Amniotic epithelial cell (primary cell): ENCODE measurements at places on chromosomes 2 and 18.
A peak's percentile ranks its signal among the peaks of the same experiment; 100 is the strongest.

DNA sequence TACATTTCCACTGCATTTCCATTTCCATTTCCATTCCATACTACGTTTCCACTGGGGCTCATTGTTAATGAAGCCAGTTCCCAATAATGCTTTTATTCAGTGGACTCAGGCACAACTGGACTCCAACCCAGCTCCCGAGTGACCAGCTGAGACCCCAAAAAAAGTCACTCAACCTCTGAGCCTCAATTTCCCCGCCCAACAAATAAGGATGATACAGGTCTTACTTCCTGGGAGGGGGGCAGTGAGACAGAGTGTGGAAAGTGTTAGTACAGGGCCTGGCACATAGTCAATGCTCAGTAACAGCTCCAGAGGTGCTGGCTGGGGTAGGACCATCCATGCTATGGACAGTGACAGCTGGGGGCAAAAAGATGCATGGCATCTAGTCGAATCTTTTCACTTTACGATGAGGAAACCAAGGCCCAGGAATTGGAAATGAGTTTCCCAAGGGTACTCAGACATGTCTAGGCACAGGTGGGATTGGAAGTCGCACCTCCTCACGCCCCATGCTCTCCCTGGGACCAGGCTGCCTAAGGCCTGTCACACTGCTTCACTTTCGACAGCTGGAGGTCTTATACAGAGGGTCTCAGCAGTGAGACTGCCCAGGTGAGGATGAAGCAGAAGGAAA lies 226.5 kb downstream of the ANAPC1 start:
- DNase-seq = no peak

DNA sequence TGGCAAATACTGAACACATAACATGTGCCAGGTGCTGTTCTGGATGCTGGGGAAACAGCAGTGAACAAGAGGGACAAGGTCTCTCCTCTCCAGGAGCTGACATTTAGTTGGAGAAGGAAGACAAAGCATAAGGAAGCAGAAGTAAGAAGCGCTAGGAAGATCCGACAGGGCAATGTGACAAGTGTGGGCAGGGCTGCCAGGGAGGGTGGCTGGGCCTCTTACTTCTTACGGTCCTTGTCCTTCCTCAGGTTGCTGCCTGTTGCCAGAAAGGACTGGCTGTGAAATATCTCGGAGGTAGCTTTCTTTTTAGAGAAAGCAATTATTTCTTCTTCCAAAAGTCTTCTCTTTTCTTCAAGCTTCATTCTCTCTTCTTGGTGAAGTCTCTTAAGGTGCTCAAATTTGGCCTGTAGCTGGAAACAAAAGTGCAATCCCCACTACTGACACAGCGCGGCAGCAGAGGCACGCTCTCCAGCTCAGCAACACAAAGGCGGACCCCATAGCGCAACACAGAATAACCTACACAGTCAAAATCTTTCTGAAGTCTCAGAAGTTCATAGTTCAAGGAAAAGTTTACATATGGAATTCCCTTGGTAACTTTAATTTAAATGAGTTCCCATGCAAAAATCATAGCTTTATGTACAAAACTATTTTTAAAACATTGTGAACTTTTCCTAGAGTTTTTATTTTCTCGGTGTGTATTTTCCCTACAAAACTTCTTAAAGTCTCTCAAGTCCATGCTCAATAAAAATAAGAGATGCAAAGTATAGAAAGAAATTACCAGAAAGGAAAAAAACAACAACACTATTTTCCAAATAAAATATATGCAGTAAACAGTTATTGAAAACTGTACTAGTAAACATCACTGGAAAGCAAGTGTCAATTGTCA lies 67.7 kb downstream of the SEPTIN10 start:
- peak; percentile 40 for DNase-seq

GRCh38 chr18:31577195-31577594 lies 14.5 kb upstream of the TTR start:
- DNase-seq = no peak

DNA sequence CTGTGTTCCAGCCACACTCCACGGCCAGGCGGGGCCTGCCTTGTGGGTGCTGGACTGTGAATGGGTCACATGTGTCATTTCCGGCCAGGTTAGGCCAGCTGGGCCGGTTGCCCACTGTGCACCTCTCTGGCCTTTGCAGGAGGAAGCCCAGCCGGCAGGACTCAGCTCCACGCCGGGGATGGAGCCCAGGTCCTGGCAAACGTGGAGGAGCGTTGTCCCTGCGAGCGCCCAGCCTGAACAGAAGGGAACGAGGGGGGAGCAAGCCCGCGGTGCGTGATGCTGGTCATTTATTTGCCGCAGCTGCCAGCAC lies 152.9 kb downstream of the PXDN start:
- no peak for DNase-seq

- peak; percentile 93 for DNase-seq
Measured at GRCh38 chr2:215435870-215436704, at the start of gene FN1. FN1 (minus strand) TSS chr2:215436068; CDS start chr2:215435802, 266 bp downstream.

DNA sequence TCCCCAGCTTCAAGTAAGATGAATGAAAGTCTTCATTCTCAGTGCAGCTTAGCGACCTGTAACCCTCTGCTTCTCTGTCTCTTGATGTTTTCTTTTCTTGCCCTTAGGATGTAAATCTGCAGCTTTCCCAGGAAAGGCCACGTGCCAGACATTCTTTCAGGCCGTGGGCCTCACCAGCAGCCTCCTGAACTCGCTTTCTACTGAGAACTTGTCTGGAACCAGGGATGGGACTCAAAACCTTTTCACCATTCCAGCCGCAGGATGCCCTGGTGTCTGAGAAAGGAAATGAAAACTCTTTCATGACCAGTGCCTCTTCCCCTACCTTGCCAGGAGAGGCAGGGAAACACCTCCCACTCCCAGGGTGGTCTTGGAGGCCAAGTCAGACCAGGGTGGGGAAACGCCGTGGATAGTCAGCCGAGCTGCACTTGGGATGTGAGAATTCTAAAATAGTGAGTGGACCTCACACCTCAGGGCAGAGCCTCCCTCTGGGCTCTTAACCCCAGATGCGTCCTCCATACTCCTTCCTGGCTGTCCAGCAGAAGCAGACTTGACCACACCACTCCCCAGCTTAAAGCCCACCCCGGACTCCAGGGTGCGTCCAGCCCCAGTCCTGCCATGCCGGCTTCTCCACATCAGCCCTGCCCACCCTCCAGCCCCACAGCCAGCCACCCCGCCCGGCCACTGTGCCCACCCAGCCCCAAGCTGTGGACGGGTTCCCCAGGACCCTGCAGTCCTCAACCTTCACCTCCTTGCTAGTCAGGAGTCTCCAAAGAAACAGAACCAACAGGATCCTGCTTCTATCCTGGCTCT lies 115.5 kb downstream of the TWIST2 start:
- DNase-seq = peak; percentile 46

DNA sequence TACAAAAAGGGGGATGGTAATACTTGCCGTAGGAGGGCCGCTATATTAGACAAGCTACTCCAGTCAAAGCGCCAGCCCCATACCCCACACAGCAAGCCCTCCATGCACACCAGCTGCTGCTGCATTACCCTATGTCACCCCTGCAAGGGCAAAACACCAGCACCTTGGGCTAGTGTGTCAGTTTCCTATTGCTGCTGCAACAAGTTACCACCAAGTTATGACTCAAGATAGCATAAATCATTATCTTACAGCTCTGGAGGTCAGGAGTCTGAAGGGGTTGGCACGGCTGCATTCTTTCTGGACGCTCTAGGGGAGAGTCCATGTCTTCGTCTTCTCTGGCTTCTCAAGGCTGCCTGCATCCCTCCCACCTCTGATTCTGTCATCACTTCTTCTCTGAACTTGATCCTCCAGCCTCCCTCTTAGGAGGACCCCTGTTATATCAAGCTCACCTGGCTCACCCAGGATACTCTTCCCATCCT lies 88.6 kb upstream of the ACAA2 start:
- peak; percentile 69 for DNase-seq

- DNase-seq = peak; percentile 29
Measured at GRCh38 chr18:13036622-13037320, 45.6 kb downstream of the CEP192 start.

- DNase-seq = peak; percentile 29
Measured at GRCh38 chr2:110804915-110805314, 72.5 kb downstream of the ACOXL start.

DNA sequence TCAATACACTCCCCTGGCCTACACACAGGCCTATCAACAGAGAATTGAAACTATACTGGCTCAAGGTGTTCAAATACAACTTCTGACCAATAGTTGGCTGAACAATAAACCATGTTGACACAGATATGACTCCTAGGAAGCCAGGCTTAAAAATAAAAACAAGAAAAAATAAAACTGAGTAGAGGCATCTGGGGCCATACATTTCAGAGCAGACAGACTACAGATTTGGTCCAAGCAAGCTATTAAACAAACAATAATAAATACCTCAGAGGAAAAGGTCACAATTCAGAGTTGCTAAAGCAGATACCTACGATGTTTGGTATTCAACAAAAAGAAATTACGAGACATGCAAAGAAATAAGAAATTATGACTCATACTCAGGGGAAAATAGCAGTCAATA lies 132.8 kb upstream of the ACVR2A start:
- DNase-seq = no peak

DNA sequence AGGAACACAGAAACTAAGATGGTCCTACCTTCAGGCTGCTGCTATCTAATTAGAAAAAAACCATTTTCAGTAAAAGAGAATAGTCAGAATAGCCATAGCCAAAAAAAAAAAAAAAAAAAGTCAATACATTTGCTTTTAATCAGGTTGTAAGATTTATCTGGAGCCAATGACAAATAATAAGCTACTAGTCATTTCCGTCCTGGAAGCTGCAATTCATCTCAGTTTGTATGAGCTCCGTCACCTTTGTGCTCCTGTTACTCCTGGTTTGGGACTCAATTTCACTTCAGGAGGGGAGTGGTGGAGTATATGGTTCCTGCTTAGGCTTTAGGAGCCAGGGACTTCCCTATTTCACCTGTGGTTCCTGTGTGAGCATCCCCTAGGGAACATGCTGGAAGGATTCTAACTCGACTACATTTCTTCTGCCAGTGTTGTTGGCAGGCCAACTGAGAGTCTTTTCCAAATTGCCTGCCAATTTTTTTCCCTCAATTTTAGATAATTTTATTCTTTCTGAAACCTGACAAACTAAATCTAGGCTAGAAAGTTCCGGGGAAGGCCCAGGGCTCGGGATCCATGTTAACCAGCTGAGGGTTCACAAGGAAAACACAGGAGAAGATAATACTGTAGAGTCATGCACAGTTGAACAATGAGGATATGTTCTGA lies 481.8 kb downstream of the DLGAP1 start:
- no peak for DNase-seq

DNA sequence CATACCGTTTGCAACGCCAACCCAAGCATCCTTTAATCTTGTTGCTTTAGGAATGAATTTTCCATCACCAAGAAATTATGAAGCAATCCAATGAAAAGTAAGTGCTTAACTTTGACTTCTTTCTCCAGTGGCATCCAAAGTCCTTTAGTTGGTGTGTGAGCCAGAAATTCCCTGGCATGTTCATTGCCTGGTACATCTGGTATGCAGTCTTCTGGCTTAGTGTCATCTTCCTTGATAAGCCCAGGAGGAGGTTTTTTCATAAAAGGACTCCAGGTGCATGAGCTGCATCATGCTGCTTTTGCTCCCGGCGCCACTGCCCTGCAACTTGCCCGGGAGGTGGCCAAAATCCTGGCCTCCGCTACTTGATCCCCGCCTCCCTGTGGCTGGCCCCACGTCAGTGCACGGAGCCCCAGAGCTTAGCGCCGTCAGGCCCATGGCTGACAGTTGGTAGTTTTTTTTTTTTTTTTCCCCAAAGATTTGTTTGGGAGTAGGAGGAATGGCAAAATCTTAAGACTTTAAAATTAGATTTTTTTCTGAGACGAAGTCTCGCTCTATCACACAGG lies 58.7 kb downstream of the PUM2 start:
- DNase-seq = no peak

- no peak for DNase-seq
Measured at GRCh38 chr2:197254776-197255530, 55.6 kb downstream of the ANKRD44 start.

- DNase-seq = no peak
Measured at GRCh38 chr18:8536922-8537321, 72.3 kb upstream of the RAB12 start.

DNA sequence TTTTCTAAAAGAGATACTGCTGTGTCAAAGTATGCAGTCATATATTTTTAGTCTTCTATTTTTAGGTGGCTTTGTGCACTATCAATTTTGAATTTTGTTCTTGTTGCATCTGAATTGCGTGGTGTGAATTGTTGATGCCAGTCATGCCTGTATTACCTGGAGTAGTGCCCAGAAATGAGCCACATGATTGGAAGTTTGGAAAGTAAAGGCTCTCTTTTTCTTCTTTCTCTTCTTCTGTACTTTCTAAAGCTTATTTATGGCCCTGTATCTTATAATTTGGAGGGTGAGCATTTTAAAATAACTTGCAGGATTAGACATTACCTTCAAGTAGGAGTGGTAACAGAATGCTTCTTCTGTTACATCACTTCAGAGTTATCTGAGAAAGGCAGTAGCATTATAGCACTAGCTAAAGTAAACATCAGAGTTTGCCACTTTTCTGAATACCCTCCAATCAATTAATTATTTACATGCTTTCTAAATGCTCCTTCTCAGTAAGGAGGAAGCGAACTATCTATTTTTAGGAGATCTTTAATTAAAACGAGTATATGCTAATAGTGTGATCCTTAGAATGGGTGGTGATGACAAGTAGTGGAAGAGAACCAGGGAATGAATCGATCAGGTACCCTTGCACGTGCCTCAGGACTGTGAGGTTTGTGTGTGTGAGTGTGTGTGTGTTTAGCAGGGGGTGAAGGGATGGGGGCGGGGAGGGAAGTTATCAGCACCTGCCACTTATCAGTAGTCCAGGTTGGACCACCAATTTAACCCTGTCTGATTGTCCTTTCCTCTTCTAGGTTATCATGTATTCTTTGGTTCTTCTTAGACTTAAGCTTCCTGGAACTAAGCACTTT lies 112.5 kb downstream of the MAP3K20 start:
- DNase-seq = peak; percentile 44

DNA sequence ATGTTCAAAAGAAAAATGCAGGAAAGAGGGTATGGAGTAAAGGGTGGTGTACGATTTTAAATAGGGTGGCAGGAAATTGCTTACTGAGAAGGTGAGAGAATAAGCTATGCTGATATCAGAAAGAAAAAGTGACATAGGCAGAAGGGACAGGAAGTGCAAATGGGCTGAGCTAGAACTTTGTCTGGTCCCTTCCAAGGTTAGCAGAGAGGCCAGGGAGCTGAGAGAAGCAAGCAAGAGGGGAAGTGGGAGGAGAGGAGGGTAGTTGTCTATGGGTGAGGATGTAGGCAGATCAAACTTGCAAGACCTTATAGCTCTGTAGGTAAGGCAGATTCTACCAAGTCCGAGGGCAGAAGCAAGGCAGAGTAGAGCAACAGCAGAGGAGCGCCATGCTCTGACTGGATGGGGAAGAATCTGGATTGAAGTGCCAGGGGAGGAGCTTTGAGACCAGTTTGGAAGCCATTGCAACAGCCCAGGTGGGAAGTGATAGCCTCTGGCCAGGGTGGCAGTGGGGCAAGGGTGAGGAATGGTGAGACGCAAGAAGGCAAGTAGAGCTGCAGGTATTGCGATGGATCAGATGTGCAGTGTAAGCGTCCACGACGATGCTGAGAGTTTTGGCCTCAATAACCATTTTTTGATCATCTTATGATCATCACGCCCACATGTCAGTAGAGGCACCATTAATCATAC lies 134.4 kb upstream of the APCDD1 start:
- DNase-seq = no peak
